Amniotic epithelial cell (primary cell): ENCODE measurements at places on chromosomes 4 and X.

DNA sequence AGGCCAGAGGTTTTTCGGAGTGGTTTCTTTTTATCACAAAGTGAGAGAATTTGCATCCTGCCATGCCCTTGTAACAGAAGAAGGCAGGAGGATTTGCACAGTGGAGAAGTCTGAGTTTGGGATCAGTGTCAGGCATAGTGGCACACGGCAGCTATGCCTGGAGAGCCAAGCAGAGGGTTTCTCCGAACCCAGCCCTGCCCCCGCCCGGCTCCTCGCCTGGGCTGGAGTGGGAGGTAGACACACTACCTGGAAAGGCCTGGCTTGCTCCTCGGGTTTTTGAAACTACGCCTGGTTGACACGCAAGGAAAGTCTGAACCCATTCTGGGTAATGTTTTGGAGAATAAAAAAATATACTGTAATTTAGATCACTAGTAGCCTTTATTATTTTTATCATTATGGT lies 1653.6 kb upstream of the TENM3 start:
- DNase-seq: no peak

- DNase-seq: no peak
These were observed 88.7 kb downstream of the DCTD start for GRCh38 chr4:182828360-182829025.

- DNase-seq: no peak
These were observed 791 bp downstream of the SMIM20 start for GRCh38 chr4:25914670-25915352.

DNA sequence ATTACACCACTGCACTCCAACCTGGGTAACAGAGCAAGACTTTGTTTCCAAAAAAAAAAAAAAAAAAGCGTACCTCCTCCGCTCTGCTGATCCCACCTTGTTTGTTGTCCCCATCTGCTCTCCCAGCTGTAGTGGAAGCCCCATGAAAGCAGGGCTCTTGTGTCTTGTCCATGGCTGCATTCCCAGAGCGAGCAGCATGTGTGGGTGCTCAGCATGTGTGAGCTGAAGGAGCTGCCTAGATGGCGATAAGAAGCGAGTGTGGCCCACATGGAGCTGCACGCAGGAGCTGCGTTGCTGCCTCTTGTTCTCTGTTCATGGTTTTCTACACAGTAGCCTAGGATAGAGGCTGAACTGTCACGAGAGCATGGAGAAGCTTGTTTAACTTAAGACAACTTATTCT lies 12.4 kb downstream of the NSD2 start:
- DNase-seq: no peak

- peak; percentile 16 for DNase-seq
These were observed 1.9 kb upstream of the PPP3CA start for GRCh38 chr4:101348995-101349800.

DNA sequence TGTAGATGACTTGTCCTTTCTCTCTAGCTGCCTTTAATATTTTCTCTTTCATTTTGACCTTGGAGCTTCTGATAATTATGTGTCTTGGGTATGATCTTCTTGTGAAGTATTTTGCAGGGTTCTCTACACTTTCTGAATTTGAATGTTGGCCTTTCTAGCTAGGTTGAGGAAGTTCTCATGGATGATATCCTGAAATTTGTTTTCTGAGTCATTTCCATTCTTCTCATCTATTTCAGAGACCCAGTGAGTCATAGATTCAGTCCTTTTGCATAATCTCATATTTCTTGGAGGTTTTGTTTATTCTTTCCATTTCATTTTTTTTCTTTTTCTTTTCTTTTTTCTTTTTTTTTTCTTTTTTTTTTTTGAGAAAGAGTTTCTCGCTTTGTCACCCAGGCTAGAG lies 585.7 kb upstream of the PABPC4L start:
- peak; percentile 47 for DNase-seq

GRCh38 chrX:140918398-140919038 lies 83.9 kb upstream of the SPANXB1 start:
- peak; percentile 75 for DNase-seq

- no peak for DNase-seq
These were observed 2.2 kb upstream of the FMR1NB start for GRCh38 chrX:147978931-147979330.

DNA sequence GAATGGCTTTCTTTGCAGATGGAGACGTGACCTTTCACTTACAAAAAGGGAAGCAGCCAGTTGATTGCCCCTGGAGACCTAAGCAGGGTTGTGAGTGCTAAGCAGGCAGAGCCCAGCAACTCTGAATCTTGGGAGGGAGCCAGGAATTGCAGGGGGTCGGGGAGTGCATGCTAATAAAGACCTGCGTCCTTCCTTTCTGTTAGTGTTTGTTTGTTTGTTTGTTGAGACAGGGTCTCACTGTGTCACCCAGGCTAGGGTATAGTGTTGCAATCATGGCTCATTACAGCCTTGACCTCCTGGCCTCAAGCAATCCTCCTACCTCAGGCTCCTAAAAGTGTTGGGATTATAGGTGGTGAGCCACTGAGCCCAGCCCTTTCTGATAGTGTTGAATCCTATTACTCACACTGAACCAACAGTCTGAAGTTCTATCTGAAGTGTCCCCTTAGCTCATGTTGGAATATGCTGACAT lies 137.4 kb downstream of the CEP135 start:
- DNase-seq: no peak

GRCh38 chrX:152861116-152861515 lies 30.3 kb downstream of the NSDHL start:
- DNase-seq: peak; percentile 59

DNA sequence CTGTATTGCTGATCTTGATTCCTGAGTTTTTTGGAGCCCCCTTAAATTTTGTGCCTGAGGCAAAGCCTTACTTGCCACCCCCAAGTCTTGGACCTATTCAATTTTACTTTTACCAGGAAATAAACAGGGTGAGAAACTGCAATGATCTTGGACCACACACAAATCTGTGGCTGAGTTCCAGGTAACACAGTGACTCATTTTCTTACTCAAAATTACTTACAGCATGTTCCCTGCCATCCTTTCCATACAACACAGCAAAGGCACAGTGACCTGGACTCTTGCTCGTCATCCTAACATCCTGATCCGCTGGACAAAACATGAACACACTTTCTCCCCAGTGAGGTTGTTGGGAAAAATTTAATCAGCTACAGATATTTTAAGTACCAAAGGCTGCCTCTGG lies 60.7 kb upstream of the S100G start:
- DNase-seq: peak; percentile 30

GRCh38 chr4:108035691-108036090 lies 46.0 kb downstream of the HADH start:
- no peak for DNase-seq

DNA sequence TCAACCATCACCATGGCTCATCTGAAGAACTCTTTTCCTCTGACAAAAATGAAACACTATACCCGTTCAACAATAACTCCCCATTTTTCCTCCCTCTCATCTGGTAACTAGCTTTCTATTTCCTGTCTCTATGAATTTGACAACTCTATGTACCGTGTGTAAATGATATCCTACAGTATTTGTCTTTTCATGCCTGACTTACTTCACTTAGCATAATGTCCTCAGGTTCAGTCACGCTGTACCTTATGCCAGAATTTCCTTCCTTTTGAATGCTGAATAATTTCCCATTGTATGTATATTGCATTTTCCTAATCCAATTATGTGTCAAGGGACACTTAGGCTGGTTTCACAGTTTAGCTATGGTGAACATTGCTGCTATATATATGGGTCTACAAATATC lies 18.2 kb downstream of the MAGEA9 start:
- DNase-seq: no peak
